ENCODE measurements at places on chromosomes 3 and 15. TPM values are rescaled to one million over a fixed set of nuclear protein-coding genes. Genes with fewer than 3 reads are reported as not detected.

GRCh38 chr3:185778094-185778493, 46.7 kb downstream of the IGF2BP2 start:
- no peaks in the 10 kb centered on the region for H3K27me3 ChIP-seq
- DNase-seq: no peak
- no peaks in the 10 kb centered on the region for H3K36me3 ChIP-seq

- DNase-seq: no peak
- no peaks in the 10 kb centered on the region for H3K27me3 ChIP-seq
- H3K4me3 ChIP-seq: no peak overlapping the region
- H3K36me3 ChIP-seq: no peaks in the 10 kb centered on the region
- H3K27ac ChIP-seq: no peak overlapping the region
- H3K4me1 ChIP-seq: no peaks in the 10 kb centered on the region
Observed at GRCh38 chr3:169604568-169604967, 58.9 kb downstream of the MECOM start.

Gene SLC9C1
- not detected for total RNA-seq

Gene DVL3
- 34.7 TPM for total RNA-seq

DNA sequence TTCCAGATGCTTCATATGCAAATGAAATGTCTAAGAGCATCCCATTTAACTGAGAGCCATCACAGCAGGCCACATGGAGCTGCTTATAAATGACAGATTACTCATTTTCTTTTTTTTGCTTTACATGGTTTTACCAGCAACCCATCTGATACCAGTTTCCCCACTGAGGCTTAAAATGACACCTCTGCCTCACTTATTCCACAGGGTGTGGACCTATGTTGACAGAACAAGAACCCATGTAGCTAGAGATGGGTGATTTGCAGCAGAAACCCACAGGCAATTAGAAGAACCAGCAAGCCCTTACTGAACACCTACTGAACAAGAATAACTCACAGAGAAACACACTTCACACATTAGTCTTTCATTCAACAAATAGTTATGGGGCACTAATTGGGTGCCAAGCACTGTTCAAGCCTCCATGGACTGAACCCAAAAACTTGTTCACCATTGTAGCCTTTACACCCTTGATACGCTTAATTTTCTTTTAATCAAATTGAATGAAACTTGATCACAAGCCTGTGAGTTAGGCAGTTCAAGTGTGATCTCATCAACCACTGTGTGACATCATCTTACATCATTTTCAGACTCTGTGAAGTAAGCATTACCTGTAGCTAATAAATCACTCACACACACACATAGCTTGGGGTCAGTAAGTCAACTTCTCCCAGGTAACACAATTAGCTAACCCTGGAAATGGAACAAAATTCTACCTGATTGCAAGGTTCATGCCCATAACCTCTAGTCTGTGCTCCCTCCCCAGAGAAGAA, 45.4 kb downstream of the MAGI1 start:
- H3K4me1 ChIP-seq: peaks cover 4% of the 10 kb centered on the region
- DNase-seq: no peak
- no peak overlapping the region for H3K27ac ChIP-seq
- no peaks in the 10 kb centered on the region for H3K36me3 ChIP-seq
- no peak overlapping the region for H3K4me3 ChIP-seq

Gene GRK7
- total RNA-seq: not detected

GRCh38 chr15:69885173-69885955, 212.4 kb downstream of the TLE3 start:
- H3K27me3 ChIP-seq: no peaks in the 10 kb centered on the region
- H3K4me1 ChIP-seq: no peaks in the 10 kb centered on the region
- no peaks in the 10 kb centered on the region for H3K36me3 ChIP-seq
- H3K27ac ChIP-seq: no peak overlapping the region
- no peak overlapping the region for H3K4me3 ChIP-seq
- no peak for DNase-seq

DNA sequence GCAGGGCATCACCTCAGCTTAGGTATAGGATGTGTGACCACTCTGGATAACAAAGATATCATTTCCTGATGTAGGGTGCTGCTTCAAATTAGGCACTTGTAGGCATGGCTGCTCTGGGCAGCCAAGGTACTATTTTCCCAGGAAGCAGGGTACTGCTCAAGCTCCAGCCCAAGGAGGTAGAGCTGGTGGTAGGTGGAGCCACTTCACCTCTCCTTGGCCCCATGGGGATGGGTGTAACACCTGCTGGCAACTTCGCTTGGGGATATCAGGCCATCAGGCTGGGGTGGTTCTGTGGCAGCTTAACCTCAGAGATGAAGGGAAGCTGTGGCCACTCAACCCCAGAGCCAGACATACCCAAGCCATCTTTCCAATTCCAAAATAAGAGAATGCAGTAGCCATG, 147.1 kb upstream of the IGF1R start:
- no peak for DNase-seq
- H3K4me3 ChIP-seq: no peak overlapping the region
- H3K36me3 ChIP-seq: no peaks in the 10 kb centered on the region
- no peak overlapping the region for H3K27ac ChIP-seq
- no peaks in the 10 kb centered on the region for H3K27me3 ChIP-seq
- H3K4me1 ChIP-seq: no peaks in the 10 kb centered on the region

DNA sequence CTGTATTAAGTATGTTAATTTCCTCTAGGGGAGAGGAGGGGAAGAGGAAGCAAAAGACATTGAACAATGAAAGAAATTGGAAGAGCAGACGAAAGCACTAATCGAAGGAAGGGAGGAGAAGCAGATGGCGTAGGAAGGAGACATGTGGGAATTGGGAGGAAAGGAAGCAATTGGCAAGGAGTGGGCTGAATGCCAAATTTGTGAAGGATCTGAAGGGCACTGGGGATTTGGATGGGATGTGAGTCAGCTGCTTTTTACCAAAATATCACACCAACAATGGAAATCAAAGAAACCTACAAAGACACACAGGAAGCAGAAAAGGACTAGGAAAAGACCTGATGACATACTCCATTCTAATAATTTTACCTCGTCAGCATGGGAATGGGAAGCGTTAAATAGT, 1029.8 kb downstream of the ROBO1 start:
- H3K36me3 ChIP-seq: no peaks in the 10 kb centered on the region
- no peak overlapping the region for H3K4me3 ChIP-seq
- H3K27me3 ChIP-seq: no peaks in the 10 kb centered on the region
- no peaks in the 10 kb centered on the region for H3K4me1 ChIP-seq

Gene ROPN1B
- total RNA-seq: not detected

- no peak overlapping the region for H3K4me3 ChIP-seq
- no peaks in the 10 kb centered on the region for H3K4me1 ChIP-seq
- no peaks in the 10 kb centered on the region for H3K36me3 ChIP-seq
Observed at GRCh38 chr3:114697401-114697800, 403.6 kb downstream of the TIGIT start.

GRCh38 chr3:110814170-110815007, 257.2 kb upstream of the NECTIN3 start:
- no peak for DNase-seq
- H3K4me3 ChIP-seq: no peak overlapping the region
- H3K36me3 ChIP-seq: no peaks in the 10 kb centered on the region
- H3K27ac ChIP-seq: no peak overlapping the region

- no peaks in the 10 kb centered on the region for H3K36me3 ChIP-seq
- DNase-seq: no peak
- H3K27me3 ChIP-seq: no peaks in the 10 kb centered on the region
- no peak overlapping the region for H3K27ac ChIP-seq
Observed at GRCh38 chr3:127612966-127613365, 14.8 kb downstream of the MCM2 start.

GRCh38 chr3:153829606-153830170, 291.5 kb upstream of the ARHGEF26 start:
- DNase-seq: no peak
- H3K27me3 ChIP-seq: no peaks in the 10 kb centered on the region
- no peak overlapping the region for H3K27ac ChIP-seq
- no peak overlapping the region for H3K4me3 ChIP-seq
- H3K4me1 ChIP-seq: no peaks in the 10 kb centered on the region
- H3K36me3 ChIP-seq: no peaks in the 10 kb centered on the region
